ENCODE measurements at places on chromosomes 3 and 15.

DNA sequence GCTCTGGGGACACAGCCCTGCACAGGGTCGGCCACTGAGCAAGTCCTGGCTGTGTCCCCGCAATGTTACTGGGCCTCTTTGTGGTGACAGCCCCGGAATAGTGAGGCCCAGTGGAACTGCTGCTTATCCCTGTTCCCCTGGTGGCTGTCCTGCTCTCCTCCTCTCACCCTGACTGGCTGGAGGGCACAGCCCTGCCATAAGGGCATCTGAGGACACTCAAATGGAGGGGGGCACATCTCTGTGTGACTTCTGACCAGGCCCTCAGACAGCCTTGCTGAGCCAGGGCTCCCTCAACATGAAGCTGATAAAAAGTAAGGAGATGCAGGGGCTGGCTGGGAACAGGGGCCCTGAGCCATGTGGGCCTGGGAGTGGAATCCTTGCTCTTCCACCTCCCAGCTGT, 127.4 kb upstream of the ATP2B2 start:
- DNase-seq, result no peak

- no peak for DNase-seq
Measured at GRCh38 chr3:72082776-72083462, 298.0 kb upstream of the PROK2 start.

DNA sequence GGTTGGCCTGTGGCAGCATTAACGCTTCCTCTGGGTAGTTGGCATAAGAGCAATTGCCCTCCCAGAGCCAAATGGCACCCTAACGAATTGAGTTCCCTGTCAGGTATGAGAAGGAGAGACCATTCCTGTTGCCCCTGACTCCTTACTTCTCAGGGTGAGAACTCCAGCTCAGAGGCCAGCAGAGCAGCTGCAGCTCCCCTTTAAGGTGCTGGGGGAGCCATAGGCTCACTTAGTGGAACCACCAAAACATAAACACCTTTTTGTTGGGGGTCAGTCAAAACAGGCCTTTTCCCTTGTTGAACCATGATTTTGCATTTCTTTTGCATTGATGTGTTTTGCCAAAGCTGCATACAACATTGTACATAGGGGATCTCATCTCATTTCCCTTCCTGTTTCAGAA, 28.1 kb upstream of the LHFPL4 start:
- no peak for DNase-seq

- DNase-seq, result no peak
Measured at GRCh38 chr15:37112971-37113670, 12.8 kb upstream of the MEIS2 start.

DNA sequence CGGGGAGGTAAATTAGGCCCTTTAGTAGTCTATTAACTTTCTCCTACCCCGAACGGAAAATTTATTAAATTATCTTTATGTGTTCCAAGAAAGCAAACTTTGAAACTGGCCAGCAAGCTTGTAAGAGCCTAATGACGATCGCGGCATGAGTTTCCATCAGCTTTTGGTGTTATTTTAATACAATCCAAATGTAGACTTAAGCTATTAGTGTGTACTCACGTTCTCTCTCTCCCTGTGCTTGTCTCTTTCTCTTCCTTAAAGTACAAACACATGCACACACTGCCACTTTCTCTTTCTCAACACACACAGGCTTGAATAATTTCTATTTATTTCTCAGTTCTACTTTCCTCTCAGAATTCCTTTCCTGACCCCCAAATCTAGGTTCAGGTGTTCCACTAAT, 108.8 kb upstream of the MME start:
- DNase-seq, result no peak

GRCh38 chr3:4906107-4906621, 73.1 kb upstream of the BHLHE40 start:
- no peak for DNase-seq

DNA sequence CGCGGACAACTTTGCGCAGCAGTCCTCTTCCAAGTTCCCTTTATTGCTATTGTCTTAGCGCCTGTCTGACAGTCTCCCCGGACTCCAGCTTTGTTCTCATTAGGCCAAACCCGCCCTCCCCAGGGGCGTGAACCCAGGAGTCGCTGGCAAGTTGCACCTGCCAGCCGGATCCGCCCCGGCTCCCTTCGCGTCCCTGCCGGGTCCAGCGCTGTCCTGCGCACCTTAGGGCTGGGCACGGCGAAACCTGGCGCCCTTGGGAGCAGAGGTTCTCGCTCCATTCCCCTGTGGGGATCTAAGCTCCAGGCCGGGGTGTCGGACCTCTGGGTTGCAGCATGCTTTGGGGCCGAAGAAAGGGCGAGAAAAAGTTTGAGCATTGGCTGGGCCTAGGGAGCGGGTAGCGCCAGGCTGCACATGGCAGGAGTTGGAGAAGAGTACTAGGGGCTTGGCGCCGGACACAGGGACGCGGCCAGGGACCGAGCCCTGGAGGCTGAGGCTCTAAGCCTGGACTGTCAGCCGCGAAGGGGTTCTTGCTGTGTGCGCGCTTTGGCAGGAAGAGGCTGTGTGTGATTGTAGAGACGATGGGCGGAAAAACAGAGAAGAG, 335.1 kb upstream of the THRB start:
- DNase-seq, result peak; percentile 36

- DNase-seq, result no peak
Measured at GRCh38 chr3:13053420-13053819, 19.8 kb downstream of the IQSEC1 start.

- DNase-seq, result no peak
Measured at GRCh38 chr3:114393367-114394072, 99.7 kb downstream of the TIGIT start.

- peak; percentile 30 for DNase-seq
Measured at GRCh38 chr3:129936757-129937156, 37.8 kb upstream of the TRH start.

DNA sequence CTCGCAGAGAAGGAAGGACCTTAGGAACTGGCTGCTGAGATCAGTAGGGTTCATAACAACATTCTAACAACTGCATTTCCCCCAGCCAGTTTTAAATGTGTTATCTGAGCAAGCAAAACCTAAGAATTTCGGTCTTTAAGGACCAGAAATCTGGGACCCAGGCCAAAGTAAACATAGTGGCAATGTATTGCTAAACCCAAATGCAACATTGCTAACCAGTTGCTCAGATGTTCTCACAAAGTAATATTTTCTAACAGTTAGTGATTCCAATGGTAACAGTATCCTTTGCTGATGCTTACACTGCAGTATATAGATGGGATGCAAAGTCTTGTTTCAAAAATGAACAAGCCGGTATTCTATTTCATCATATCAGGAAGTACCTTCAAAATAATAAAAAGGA, 254.3 kb downstream of the RYR3 start:
- no peak for DNase-seq

DNA sequence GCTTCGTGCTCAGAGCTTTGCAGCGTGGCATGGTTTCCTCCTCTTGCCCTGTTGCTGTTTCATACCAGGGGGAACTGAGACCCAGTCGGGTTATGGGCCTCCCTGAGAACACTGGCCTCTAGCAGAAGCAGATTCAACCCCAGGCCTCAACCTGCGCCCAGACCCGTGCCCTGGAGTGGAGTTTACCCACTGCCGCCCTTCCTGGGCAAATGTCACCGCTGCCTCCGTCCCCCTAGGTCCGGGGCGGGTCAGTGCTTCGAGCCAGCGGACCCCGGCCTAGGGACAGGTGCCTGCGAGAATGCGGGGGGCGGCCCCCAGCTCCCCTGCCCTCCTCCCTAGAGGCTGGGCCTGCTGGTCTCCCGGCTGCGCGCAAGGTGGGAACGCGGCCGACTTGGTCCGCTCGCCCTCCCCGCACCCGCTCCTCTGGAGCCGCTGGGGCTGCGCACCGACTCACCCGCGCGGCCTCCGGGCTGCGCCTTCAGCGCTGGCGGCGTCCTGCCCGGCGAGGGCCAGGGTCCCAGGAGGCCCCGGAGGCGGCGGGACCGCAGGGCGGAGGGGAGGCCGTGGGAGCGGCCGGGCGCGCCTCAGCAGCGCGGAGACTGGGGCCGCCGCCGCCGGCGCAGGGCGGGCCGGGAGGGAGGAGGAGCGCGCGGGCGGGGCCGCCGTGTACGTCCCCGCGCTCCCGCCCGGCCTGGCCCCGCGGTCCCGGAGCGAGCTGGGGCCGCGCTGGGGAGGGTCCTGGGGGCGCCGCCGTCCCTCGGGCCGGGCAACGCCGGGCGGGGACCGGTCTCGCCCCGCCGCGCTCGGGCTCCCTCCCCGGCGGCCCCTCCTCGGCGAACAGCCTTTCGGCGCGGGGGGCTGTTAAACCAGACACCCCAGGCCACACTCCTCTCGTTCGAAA, at the start of gene PIGZ:
TSS of gene PIGZ (minus strand) at position 601 of the 901 bp plus-strand sequence. CDS start 16,802 bp downstream, outside the sequence.
- peak; percentile 74 for DNase-seq

- no peak for DNase-seq
Measured at GRCh38 chr3:129954514-129954913, 20.0 kb upstream of the TRH start.

- peak; percentile 82 for DNase-seq
Measured at GRCh38 chr15:80059786-80060355, 395 bp downstream of the ZFAND6 start.

GRCh38 chr15:39320886-39321285, 260.0 kb upstream of the THBS1 start:
- DNase-seq, result no peak

DNA sequence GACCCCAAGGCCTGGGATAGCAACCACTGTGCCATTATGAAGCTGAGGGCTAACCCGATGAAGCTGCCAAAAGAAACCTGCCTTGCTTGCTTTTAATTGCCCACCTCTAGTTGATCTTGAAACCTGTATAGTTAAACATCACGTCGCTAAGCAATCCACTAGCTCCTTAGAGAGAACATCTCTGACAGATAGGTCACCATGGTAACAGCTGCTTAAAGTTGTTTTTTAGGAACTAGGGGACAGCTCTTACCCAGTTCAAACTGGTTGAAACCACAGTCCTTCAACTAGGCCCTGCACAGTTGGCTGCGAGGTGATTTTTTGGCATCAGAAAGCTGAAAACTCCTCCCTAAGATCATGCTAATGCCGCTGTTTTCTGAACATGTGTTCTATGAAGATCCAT, 135.7 kb downstream of the EBLN2 start:
- DNase-seq, result no peak

- DNase-seq, result peak; percentile 61
Measured at GRCh38 chr3:174440253-174440701, 418.9 kb upstream of the NAALADL2 start.

- DNase-seq, result peak; percentile 74
Measured at GRCh38 chr3:123067689-123068600, 1.1 kb downstream of the PDIA5 start.

GRCh38 chr15:91268510-91268909, 168.5 kb downstream of the SV2B start:
- DNase-seq, result no peak

DNA sequence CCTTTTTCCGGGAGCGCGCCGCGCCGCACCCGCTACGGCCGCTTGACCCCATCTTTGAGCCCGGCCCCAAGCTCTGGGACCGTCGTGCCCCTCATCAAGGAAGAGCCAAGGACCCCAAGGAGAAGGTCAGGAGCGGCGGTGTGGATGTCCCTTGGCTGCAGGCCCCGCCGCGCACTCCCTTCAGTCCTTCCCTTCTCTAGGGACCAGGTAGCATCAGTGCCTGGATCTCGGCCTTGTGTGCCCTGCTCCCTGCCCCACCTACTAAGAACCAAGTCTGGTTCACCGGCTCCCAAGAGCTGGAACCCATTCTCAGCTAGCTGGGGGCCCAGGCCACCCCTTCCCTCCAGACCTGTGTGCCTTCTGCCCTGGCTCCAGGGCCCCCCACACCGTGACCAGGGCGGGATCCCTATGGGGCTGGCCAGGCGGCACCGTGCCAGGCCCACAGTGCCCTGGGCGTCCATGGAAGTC, 69.3 kb upstream of the CGNL1 start:
- DNase-seq, result peak; percentile 53

DNA sequence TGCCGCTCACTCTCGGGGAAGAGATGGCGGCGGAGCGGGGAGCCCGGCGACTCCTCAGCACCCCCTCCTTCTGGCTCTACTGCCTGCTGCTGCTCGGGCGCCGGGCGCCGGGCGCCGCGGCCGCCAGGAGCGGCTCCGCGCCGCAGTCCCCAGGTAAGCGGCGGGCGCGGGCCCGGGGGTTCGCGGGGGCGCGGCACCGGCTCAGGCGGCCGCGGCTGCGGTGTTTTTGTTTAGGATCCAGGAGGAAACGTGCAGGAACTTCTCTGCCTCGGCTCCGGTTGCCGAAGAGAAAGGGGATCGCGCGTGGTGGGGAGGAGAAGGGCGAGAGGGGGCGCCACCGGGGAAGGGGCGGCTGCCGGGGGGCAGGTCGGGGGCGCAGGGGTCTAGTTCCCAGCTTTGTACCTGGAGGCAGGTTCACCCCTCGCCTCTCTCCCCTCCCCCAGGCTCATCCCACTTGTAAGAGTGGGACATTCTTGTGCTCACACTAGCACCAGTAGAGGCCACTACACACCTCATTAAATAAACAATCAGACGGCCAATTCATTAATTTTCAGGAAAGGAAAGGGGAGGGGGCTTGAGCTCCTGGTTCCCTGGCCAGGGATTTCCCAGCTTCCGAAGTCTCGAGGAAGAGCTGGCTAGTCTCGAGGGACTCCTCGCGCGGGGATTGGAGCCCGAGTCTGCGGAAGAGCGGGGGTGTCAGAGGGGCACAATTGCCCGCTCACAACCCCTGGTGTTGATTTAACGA, 562 bp downstream of the NEO1 start:
- DNase-seq, result peak; percentile 33

- DNase-seq, result no peak
Measured at GRCh38 chr3:3117651-3118050, 7.5 kb upstream of the IL5RA start.

- DNase-seq, result no peak
Measured at GRCh38 chr3:189457201-189457607, 174.0 kb upstream of the TP63 start.

DNA sequence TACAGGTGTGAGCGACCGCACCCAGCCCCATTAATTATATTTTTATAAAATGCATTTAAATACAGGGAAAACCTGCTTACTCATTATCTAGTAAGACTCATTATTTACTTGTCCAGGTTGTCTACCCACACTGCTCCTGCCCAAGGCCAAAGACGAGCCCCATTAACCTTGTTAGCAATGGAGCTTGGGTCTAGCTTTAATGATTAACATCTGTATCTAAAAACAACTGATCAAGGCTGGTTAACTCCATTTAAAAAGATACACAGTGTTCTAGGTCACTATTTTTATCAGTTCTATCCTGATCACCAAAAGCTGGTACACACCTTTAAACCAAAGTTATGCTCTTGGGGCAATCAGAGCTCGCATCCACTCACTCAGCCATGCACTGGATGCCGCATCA, 10.4 kb upstream of the NCKIPSD start:
- no peak for DNase-seq

GRCh38 chr3:78257951-78258530, 1218.1 kb downstream of the ROBO2 start:
- no peak for DNase-seq

GRCh38 chr3:154040283-154040682, 80.9 kb upstream of the ARHGEF26 start:
- peak; percentile 8 for DNase-seq

GRCh38 chr3:120089089-120089488, 5.2 kb downstream of the GSK3B start:
- DNase-seq, result no peak

DNA sequence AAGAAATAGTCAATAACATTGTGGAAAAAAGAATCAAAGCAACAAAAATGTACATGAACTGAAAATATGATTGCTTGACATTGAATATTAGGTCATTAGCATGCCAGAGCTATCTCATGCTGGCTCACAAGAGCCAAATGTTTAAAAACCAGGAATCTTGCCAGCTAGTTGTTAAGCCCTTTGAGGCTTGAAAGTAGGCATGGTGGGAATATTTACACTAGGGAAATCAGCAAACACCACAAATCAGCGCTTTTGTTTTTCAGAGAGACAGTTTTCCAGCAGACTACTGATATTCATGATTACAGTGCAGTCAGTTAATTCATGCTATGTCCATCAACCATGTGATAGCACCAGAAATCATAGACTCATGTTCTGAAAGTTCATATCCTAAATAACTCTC, 144.8 kb downstream of the ARPP21 start:
- no peak for DNase-seq

All from NCI-H146 (cell line).